ENCODE measurements at places on chromosomes 12 and 14. TPM values are rescaled to one million over a fixed set of nuclear protein-coding genes. Genes with fewer than 3 reads are reported as not detected.

Gene E2F7
- total RNA-seq: 6.3 TPM

Gene RD3L
- total RNA-seq: not detected

Gene MYO1A
- total RNA-seq: 0.06 TPM

Gene ENDOU
- 0.13 TPM for total RNA-seq

Gene OAS2
- total RNA-seq: 16.5 TPM

Gene SIX1
- 0.06 TPM for total RNA-seq

Gene CLEC9A
- not detected for total RNA-seq

Gene CLMN
- total RNA-seq: 1.6 TPM

Gene ZNF219
- 5.2 TPM for total RNA-seq

Gene IQSEC3
- not detected for total RNA-seq

Gene DIO2
- total RNA-seq: 0.19 TPM

Gene CPNE6
- total RNA-seq: not detected

Gene NTS
- total RNA-seq: under 0.01 TPM

Gene EIF2S3B
- 0.69 TPM for total RNA-seq

Gene SLC41A2
- 17.8 TPM for total RNA-seq

All from bladder microvascular endothelial cell (primary cell).